ENCODE measurements at places on chromosomes 16 and 17.
A peak's percentile ranks its signal among the peaks of the same experiment; 100 is the strongest.

GRCh38 chr17:11308531-11308930, 67.5 kb downstream of the SHISA6 start:
- DNase-seq, result no peak

DNA sequence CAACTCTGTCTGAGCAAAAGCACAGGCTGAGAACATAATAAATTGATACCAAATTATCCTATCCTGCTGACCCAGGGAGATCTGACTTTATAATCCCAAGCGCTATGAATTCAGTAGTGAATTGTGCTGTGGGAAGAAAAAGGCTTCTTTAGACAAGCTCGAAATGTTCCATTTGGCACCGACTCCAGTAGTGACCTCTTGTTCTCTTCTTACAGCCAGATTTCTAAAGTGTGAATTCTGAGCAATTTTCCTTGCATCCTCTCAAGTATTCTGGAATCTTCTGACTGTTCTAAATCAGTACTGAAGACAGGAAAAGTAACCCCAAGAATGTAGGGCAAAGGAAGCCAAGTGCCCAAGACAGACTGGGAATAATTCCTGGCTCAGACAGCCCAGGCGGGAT, 58.2 kb downstream of the CDYL2 start:
- DNase-seq, result no peak

DNA sequence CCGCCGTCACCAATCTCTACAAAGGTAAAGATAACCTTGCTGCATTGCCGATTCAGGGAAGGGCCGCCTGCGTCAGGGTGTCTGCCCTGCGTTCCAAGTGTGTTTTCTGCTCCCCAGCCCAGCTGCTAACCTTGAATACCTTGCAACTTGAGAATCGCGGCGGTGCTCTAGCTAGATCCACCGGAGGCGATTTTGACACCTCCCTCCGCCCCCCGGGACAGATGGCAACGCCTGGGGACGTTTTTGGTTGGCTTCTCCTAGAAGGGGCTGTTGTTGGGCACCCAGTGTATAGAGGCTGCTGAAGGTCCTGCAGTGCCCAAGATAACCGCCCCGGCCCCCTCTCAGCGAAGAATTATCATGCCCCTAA, 1.5 kb downstream of the HAPSTR1 start:
- no peak for DNase-seq

GRCh38 chr16:89341279-89341678, 123.8 kb downstream of the ZNF778 start:
- DNase-seq, result no peak

DNA sequence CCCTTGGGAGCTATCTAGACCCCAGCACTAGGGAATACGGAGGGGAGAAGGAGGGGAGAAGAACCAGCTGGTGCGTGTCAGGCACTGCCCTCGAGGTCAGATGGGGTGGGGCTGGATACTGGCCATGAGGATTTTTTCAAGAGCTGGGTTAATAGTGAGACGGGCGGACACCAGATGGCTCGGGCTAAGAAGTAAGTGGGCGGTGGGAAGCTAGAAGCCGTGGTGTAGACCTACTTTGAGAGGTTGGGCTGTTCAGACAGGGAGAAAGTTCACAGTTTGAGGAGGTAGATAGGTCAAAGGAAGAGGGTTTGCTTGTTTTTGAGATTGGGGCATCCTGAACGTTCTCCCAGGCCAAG, 303.8 kb downstream of the SEC14L1 start:
- peak; percentile 89 for DNase-seq

DNA sequence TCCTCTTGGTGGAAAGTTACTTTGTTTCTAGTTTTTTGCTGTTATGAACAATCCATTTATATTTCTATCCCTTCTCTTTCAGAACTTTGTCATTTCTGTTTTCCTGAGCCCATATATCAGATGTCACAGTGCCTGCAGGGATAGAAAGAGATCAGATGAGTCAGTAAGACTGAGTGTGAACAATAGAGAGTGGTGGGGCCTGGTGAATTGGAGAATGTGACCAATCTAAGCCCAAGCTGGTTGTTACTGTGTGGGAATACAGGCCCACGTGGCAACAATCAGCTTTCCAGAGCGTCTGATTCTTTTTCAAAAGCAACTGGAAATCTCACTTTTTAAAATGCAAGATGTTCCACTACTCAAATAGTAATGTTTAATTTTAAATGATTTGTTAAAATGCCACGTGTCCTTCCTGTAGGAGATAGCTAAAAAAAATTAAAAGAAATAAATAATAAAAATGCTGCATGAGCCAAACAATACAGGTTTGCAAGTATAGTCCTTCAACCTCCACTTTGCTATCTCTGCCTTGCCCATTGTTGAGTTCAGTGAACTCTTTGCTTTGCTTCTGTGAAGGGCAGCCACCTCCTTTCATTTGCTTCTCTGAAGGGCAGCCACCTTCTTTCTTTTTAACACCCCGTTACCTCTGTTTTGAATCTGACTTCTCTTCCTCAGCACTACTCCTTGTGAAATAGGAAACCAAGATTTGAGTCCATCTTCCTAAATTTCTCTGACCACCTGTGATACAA, 9.6 kb downstream of the DCTN5 start:
- DNase-seq, result peak; percentile 49

DNA sequence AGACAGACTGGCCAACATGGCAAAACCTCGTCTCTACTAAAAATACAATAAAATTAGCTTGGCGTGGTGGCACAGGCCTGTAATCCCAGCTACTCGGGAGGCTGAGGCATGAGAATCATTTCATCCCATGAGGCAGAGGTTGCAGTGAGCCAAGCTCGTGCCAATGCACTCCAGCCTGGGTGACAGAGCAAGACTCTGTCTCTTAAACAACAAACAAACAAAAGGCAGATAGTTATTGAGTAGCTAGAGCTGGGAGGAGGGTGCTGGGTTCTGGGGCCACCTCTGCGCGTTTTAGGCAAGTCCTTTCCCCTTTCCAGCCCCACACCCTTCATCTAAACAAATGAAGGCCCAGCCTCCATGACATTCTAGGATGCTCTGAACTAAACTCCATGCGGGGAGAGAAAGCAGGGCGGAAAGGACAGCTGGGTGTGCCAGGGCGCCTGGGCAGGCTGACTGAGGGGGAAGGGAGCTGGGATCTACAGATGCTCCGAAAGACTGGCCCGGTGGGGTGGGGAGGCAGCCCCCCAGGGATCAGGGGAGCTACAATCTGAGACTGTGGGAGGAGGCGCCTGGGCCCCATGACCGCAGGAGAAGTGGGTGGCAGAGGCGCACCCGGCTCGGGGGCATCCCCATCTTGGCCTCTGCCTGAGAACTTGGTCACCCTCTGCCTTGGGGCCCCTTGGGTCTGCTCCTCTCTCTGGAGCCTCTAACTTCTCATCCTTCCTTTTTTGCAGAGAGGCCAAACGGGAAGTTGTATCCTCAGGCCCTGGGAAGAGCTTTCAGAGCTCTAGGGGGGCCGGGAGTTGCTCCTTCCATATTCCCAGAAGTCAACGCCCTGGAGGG, 910 bp downstream of the ITGAL start:
- DNase-seq, result no peak

DNA sequence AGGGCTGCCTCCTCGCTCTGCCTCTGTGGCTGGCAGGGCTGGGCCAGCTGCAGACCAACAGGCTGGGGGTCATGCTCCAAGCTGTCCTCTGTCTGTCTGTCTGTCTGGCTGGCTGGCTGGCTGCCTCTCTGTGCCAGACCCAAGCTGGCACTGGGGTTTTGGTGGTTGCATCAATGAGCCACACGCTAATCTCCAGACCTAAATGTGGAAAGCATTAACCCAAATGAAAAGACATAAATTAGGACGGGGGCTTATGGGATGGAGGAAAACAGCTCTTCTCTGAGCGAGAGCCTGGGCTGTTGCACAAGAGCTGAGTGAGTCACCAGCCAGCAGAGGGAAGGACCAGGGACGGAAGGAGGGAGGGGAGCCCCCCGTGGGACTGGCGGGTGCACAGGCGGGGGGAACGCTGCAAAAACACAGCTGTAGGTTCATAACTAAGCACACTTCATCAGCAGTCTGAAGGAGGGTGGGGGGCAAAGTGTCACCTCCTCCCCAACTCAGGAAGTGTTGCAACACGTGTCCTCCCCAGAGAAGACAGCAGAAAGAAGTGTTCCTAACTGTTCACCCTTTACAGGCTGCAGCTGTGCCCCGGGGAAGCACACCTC, 83.4 kb downstream of the GAS7 start:
- peak; percentile 96 for DNase-seq

DNA sequence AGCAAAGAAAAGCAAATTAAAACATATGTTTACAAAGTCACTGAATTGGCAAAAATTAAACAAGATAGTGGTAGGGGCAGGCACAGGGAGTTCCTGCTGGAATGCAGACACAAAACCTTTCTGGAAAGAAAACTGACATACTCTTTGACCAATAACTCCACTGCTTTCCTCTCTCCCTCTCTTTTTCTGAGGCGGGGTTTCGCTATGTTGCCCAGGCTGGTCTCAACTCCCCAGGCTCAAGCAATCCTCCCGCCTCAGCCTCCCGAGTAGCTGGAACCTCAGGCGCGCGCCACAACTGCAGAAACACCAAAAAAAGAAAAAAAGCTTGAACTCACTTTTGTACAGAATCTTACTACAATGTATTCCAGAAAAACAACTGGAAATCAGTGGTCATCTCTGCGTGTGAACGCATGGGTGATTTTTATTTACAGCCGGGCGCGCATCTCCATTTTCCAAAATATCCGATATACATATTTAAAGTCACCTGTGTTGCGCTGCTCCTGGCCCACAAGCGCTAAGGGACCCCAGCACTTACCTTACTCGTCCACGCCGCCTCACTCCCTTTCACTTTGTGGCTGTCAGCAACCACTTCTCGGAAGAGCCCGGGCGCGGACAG, 480 bp downstream of the TXNL4B start:
- peak; percentile 56 for DNase-seq

- DNase-seq, result no peak
Measured at GRCh38 chr17:48760411-48760810, 31.9 kb upstream of the HOXB13 start.

DNA sequence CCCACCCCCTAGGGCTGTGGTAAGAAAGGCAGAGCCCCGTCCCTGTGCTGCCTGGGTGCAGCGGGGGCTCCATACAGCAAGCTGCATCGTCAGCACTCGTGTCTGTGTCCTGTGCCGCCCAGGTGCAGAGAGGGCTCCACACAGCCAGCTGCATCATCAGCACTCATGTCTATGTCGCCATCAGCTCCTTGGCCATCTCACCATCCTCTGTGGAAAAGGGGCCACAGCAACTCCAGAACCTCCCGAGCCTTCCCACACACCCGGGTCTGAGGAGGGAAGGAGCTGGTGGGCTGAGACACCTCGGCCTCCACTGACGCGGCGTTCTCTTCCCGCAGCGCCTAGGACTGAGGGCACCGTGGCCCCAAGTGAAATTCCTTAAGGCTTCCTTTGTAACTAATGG, 72.9 kb upstream of the CHMP6 start:
- no peak for DNase-seq

- DNase-seq, result no peak
Measured at GRCh38 chr17:42853968-42854790, 3.2 kb downstream of the AOC3 start.

GRCh38 chr16:24151482-24151939, 104.6 kb upstream of the CACNG3 start:
- DNase-seq, result no peak

GRCh38 chr16:16144416-16144815, 78.9 kb downstream of the ABCC6 start:
- DNase-seq, result peak; percentile 21

DNA sequence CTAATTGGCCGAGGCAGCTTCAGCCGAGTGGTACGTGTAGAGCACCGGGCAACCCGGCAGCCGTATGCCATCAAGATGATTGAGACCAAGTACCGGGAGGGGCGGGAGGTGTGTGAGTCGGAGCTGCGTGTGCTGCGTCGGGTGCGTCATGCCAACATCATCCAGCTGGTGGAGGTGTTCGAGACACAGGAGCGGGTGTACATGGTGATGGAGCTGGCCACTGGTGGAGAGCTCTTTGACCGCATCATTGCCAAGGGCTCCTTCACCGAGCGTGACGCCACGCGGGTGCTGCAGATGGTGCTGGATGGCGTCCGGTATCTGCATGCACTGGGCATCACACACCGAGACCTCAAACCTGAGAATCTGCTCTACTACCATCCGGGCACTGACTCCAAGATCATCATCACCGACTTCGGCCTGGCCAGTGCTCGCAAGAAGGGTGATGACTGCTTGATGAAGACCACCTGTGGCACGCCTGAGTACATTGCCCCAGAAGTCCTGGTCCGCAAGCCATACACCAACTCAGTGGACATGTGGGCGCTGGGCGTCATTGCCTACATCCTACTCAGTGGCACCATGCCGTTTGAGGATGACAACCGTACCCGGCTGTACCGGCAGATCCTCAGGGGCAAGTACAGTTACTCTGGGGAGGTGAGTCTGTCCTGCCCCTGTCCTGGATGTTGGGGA, 16.1 kb downstream of the PSKH1 start:
- no peak for DNase-seq

- no peak for DNase-seq
Measured at GRCh38 chr16:69322343-69322742, 8.0 kb downstream of the PDF start.

GRCh38 chr17:57603978-57604377, 141.1 kb downstream of the CCDC182 start:
- no peak for DNase-seq

GRCh38 chr16:55418586-55418985, 60.4 kb upstream of the MMP2 start:
- no peak for DNase-seq

DNA sequence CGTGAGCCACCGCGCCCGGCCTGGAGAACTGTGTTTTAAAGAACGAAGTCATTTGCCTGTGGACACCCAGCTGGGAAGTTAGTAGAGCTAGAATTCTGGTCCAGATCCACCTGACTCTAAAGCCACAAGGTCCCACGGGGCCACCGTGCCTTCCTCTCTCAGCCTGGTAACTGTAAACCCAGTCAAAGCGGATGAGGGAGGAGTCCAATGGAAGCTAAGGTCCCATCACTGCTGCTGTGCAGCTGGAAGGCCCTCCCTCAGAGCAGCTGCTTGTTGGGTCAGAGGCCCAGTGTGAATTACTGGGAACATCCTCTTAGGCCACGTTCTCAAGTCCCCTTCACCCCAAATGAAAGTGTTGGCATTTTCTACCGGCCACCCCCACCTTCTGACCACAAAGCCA, 48.8 kb upstream of the CACNG5 start:
- no peak for DNase-seq

DNA sequence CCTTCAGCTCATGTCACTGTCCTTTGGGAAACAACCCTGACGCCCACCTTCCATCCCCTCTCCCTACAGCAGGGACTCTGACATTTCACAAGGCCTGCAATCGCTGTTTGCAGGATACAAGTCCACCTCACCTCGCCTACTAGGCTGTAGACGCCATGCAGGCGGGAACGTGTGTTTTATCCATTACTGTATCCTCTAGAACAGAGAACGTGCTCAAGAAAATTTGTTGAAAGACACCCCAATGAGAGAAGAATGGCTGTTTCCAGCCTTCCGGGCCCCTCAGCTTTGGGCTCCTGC, 1.5 kb upstream of the TTYH2 start:
- DNase-seq, result no peak

GRCh38 chr17:74748529-74749278, at the start of gene NHERF1:
Gene NHERF1, plus strand, starts transcription at chr17:74748628. Its CDS starts 219 bp downstream, at chr17:74748847.
- DNase-seq, result peak; percentile 56

Measured in foreskin fibroblast (primary cell).